ENCODE measurements at places on chromosomes 2 and 18.

DNA sequence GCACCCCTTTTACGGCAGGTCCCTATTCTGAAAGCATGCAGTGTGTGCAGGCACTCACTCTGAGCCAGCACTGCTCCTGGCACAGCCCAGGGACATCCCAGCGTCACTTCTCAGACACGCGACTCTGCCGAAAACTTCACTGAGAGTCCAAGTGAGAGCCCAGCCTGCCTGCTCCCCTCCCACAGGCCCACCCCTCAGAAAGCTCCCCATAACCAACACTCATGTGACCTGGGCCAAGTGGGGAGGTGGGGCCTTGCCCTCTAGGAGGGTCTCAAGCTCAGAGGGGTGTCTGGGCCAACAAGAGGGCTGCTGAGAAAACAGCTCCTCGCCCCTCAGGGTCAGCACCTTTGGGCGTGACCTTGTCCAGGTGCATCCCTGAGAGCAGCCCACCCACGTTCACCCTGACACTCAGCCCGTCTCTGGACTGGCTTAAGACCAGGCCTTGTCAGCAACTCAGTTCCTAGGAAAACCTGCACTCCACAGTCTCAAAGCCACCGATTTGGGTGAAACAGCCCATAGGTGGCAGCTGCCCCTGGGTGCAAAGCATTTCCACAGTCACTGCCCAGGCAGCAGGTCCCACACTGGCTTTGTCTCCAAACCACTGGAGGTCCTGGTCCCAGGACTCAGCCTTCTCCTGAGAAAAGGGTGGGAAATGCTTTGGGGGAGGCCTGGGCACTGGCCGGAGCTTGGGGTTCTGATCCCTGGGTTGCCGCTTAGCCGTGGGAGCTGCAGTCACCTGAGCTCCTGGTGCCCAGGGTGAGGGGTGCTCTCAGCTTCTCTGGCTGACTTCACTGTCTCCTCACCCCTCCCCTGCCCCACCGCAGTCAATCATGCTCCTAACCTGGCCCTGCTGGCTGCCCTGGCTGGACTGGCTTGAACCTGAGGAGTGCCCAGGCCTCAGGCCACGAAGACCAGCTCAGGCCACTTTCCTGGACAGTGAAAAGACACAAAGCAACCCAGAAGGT, 209.6 kb downstream of the HDAC4 start:
- DNase-seq: no peak

- DNase-seq: no peak
Measured at GRCh38 chr2:200800458-200800857, 11.3 kb upstream of the BZW1 start.

DNA sequence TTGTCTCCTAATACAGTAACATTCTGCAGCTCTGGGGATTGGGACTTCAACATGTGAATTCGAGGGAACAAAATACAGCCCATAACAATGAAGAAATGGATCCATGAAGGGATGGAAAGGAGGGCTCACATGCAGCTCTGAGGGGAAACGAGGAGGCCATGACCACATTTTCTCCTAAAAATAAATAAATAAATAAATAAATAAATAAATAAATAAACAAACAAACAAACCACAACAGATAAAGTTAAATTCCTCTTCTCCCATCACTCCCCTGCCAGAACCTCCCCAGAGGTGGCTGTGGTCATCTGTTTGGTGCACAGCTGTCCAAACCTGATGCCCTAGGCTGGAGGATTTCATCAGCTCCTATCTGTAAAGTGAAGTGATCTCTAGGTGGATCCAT, 42.7 kb downstream of the MAL start:
- DNase-seq: no peak

GRCh38 chr18:26656944-26657536, 108.7 kb upstream of the KCTD1 start:
- DNase-seq: peak; percentile 71

- DNase-seq: no peak
Measured at GRCh38 chr2:144011553-144011952, 508.4 kb downstream of the ZEB2 start.

- DNase-seq: no peak
Measured at GRCh38 chr2:208454861-208455260, 48.3 kb downstream of the PTH2R start.

GRCh38 chr2:197079832-197080555, 153.5 kb upstream of the PGAP1 start:
- no peak for DNase-seq

DNA sequence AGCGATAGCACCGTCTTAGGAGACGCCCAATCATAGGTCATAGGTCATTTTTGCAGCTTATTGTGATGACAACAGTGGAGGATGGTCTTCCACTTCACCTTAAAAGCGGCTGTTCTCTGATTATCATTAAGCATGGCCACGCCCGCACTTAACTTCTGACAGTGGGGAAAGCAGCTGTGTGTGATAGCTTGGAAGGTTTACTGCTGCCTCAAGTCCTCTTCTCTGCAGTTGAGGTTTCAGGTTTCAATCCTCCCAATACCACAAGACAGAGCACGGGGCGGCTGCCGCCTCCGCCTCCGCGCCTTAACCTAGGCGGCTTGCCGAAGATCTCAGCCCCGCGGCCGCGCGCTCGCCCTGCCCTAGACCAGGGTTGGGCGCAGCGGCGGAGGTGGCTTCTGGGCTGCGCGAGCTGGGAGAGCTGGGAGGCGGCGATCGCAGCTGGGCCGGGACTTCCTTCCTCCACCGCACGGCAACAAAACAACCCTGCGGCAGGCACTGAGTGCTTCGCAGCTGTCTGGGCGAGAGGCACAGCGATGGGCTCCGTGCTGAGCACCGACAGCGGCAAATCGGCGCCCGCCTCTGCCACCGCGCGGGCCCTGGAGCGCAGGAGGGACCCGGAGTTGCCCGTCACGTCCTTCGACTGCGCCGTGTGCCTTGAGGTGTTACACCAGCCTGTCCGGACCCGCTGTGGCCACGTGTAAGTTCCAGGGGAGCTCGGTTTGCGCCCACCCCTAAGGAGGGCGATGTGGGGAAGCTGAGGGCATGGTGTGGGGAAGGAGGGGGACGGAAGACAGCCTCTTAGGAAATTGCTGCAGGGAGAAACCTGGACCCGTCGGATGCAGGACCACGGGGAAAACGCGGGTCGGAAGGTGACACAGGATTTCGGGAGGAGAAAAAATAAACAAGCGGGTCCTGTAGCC, at the start of gene RNF125:
TSS of gene RNF125 (plus strand) at position 495 of the 920 bp plus-strand sequence. CDS start at position 534, 39 bp downstream.
- peak; percentile 85 for DNase-seq

Data from transverse colon (tissue), 4 donors.